ENCODE measurements at places on chromosomes 13 and 19.

DNA sequence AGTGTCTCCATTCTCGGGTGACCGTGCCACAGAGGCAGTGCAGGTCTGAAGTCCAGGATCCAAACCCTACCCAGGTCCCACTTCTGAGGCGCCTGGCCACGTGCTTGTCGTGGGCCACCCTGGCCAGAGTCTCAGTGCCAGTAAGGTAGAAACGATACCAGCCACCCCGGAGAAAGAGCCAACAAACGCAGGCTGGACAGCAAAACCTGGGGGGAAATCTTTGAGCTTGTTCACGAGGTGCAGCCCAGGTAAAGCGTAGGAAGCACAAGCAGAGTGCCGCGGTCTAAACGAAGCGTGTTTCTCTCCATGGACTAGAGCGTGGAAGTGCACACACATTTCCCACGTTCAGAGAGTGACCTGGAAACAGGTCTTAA is 95.6 kb downstream of the ATP11A start:
- peaks cover 20% of the 10 kb centered on the region for H3K4me1 ChIP-seq
- DNase-seq = no peak
- H3K27ac ChIP-seq = no peak overlapping the region
- no peak overlapping the region for H3K4me3 ChIP-seq

DNA sequence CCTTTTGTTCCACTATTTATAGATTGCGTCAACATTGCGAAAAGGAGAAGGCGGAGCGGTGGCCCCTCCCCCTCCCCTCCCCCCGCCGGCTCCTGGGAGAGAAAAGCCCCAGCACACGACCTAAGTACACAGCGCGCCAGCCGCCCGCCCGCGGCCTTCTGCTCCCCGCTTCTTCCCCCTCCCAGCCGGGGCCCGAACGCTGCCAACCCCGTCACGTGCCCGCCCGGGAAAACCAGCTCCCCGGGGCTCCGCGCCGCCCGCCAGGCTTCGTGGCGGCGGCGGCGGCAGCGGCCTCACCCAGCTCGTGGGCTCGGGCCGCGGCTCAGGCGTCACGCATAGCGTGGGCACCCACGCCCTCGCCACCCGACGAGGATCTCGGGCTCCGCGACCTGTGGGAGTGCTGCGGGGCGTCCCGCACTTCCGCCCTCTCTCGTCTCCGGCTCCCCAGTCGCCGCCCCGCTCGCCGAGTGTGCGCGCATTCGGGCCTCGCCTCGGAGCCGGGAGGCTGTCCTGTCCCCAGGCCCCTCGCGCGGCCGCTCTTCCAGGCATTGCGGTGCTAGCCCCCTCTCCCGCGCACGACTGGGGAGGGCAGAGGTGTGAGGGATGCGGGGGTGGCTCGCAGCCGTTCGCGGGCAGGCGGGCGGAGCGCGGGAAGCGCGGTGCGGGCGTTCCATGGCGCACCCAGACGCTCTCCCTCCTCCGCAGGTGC is 110.5 kb downstream of the KCNRG start:
- peaks cover 15% of the 10 kb centered on the region for H3K27me3 ChIP-seq
- peaks cover 37% of the 10 kb centered on the region for H3K4me1 ChIP-seq
- H3K4me3 ChIP-seq = peak overlapping the region; percentile 90
- peak; percentile 90 for DNase-seq
- H3K36me3 ChIP-seq = no peaks in the 10 kb centered on the region
- peak overlapping the region; percentile 86 for H3K27ac ChIP-seq

DNA sequence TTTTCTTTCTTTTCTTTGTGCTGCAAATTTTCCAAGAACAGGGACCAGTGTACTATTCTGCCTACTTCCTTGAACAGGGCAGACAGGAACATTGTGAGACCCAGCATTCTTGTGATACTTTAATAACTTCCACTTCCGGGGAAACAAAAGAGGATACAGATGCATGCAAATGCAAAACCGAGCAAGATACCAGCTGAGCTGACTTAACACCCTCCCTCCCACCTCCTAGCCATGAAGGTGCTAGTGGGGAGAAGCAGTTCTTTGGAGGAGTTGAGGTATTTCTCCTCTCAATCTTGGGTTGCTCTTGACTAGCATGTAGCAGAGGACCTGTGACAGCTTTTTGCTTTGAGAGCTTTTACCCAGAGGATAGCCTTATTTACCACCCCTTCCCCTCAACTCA is 111.2 kb downstream of the KLF5 start:
- no peaks in the 10 kb centered on the region for H3K27me3 ChIP-seq
- H3K4me3 ChIP-seq = no peak overlapping the region
- DNase-seq = no peak
- no peak overlapping the region for H3K27ac ChIP-seq
- no peaks in the 10 kb centered on the region for H3K4me1 ChIP-seq

DNA sequence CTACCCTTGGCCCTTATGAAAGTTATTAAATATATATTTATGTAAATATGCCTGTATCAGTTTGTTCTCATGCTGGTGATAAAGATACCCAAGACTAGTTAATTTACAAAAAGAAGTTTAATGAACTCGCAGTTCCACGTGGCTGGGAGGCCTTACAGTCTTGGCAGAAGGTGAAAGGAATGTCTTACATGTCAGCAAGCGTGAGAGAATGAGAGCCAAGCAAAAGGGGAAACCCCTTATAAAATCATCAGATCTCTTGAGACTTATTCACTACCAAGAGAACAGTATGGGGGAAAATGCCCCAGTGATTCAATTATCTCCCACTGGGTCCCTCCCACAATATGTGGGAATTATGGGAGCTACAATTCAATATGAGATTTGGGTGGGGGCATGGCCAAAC is 506.0 kb upstream of the ATXN8OS start:
- no peak overlapping the region for H3K4me3 ChIP-seq
- H3K36me3 ChIP-seq = peaks cover 4% of the 10 kb centered on the region
- H3K27ac ChIP-seq = no peak overlapping the region
- no peaks in the 10 kb centered on the region for H3K27me3 ChIP-seq
- H3K4me1 ChIP-seq = no peaks in the 10 kb centered on the region
- no peak for DNase-seq

DNA sequence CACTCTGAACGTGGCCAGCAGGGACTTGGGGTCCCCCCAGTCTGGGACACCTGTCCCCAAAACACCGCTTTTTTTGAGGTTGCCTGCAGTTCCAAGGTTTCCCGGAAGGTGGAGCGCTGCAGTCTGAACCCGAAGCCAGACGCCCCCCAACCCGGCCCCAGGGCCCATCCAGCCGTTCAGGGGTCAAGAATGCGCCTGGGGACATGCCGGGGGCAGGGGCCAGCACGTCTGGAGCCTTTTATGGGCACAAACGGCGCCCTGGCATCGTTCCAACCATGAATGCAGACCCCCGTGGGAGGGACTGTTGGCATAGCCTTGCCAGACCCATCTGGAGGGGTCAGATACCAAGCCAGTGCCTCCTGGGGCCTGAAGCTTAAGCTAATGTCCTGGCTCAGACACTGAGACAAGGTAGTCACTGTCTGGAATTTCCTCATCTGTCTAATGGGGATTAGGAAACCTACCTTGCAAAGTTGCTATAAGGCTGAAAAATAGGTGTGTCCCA is 6.9 kb downstream of the S1PR5 start:
- DNase-seq = peak; percentile 63
- no peaks in the 10 kb centered on the region for H3K4me1 ChIP-seq
- H3K4me3 ChIP-seq = no peak overlapping the region
- H3K27me3 ChIP-seq = peaks cover 10% of the 10 kb centered on the region
- H3K36me3 ChIP-seq = peaks cover 5% of the 10 kb centered on the region

DNA sequence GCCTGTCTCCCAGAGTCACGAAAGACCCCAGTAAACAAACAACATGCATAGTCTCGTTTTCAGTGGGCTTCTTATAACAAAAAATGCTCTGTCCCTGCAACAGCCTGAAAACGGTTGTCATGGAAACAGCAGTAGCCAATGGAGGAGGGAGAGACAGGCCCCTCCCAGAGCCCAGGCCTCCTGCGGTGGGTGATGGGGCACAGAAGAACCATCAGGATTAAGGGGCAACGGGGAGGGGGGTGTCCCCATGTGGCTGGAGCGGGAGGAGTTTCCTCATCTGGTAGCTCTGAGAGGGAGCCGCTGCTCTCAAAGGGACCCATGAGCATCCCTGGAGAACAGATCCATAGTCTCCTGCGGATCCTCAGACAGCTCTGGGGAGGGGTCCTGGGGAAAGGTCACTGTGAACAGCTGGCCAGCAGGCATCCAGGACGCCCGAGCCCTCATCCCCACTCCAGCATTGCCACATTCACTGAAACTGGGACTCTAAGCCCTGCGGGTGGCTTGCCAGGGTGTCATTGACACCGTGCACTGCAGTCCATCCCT is 37.5 kb upstream of the PNMA8B start:
- H3K4me3 ChIP-seq = no peak overlapping the region
- H3K27ac ChIP-seq = no peak overlapping the region
- H3K4me1 ChIP-seq = peaks cover 7% of the 10 kb centered on the region
- DNase-seq = no peak
- no peaks in the 10 kb centered on the region for H3K36me3 ChIP-seq

DNA sequence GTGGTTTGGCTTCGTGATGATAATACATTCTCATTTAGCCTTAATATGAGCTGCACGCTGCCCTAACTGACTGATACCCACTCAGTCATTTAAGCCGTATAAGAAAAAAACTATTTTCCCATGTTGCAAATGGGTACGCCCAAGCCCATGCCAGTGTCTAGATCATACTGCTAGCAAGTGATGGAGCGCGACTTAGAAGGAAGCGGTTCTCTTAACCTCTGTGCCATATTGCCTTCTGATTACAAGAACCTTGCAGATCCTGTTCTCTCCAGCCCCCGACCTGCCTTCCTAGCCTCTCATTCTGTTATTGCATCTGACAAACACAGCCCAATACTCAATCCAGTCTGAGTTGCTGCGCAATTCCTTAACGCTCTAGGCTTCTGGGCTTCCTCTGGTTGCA is 603 bp downstream of the GPALPP1 start:
- H3K4me1 ChIP-seq = peaks cover 17% of the 10 kb centered on the region
- H3K27ac ChIP-seq = peak overlapping the region; percentile 56
- peaks cover 2% of the 10 kb centered on the region for H3K27me3 ChIP-seq
- peak overlapping the region; percentile 98 for H3K4me3 ChIP-seq
- no peak for DNase-seq

DNA sequence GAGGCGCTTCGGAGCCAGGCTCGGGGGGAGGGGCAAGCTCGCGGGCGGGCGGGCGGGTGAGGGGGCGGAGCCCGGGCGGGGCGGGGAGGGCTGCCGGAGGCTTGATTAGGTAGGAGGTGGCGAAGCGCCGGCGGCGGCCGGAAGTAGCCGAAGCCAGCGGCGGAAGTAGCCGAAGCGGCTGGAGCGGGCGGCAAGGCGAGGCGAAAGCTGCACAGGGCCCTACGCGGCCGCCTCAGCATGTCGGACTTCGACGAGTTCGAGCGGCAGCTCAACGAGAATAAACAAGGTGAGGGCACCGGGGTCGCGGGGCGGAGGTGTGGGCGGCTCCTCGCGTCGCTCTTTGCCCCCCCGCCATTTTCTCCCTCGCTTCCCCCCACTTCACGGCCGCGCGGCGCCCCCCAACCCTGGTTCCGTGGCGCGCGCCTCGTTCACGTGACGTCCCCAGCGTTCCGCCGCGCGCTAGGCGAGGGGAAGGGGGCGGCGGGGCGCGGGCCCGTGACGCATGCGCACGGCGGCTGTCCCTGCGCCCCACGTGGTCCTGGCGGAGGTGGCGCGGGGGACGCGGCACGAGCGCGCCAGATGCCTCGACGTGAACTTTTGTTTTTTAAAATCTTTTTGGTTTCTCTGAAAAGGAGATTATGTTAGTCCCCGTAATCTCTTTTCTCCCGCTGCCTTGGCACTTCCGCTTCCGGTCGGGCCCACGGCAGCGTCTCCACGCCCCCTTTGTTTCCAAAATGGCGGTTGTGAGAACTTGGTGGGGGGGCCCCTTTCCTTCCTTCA is at the start of gene U2AF2:
Gene U2AF2, plus strand, starts transcription at position 168 of the 780 bp plus-strand sequence. Its CDS starts 70 bp downstream, at position 238.
- peaks cover 11% of the 10 kb centered on the region for H3K27me3 ChIP-seq
- peak within 1 kb of the TSS; percentile 98 for H3K27ac ChIP-seq
- DNase-seq = peak; percentile 98
- H3K36me3 ChIP-seq = no peaks in the 10 kb centered on the region
- H3K4me1 ChIP-seq = peaks cover 20% of the 10 kb centered on the region

DNA sequence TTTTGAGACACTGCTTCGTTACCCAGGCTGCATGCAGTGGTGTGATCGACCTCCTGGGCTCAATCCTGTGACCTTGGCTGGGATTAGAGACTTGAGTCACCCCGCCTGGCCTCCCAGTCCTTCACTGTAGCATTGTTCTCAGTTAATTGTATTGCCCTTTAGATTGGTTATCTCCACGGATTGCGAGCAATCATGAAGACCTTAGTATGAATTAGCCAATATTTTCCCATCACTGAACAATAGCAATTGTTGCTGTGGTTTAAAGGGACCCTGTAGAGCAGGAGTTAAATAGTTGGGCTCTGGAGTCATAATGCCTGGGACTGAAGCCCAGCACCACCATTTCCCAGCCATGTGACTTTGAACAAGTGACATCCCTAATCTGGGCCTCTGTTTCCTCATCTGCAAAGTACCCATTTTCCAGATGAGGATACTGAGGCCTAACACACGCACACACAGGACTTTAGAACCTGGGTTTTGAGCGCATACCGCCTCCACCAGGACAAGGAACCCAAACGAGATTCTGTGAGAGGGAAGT is 8.4 kb downstream of the PPP1R14A start:
- DNase-seq = no peak
- no peak overlapping the region for H3K4me3 ChIP-seq
- H3K27me3 ChIP-seq = peaks cover 27% of the 10 kb centered on the region
- H3K4me1 ChIP-seq = peaks cover 27% of the 10 kb centered on the region
- H3K27ac ChIP-seq = peak overlapping the region; percentile 17

- H3K27ac ChIP-seq = no peak overlapping the region
- no peaks in the 10 kb centered on the region for H3K4me1 ChIP-seq
- DNase-seq = no peak
- no peak overlapping the region for H3K4me3 ChIP-seq
Observed at GRCh38 chr13:101626925-101627555, 174.6 kb downstream of the ITGBL1 start.

- DNase-seq = peak; percentile 55
- peaks cover 6% of the 10 kb centered on the region for H3K36me3 ChIP-seq
- H3K27ac ChIP-seq = no peak overlapping the region
Observed at GRCh38 chr13:30906411-30907051, 460 bp downstream of the MEDAG start.

DNA sequence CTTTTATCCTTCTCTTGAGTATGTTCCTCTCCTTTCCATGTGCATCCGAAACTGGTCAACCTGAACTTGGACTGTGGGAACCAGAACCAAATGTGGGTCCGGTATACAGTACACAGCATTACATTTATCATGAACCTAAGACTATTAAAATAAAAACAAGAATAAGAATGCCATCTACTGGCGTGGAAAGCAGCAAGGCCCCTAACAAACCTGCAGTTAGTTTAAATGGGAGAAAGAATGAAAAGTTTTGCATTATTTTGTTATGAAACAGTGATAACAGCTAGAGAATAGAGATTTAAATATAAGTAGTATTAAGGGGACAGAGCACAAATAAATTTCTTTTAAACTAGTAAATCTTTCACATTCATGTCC is 159.5 kb downstream of the RBM26 start:
- no peaks in the 10 kb centered on the region for H3K27me3 ChIP-seq
- DNase-seq = no peak
- no peaks in the 10 kb centered on the region for H3K4me1 ChIP-seq
- H3K36me3 ChIP-seq = no peaks in the 10 kb centered on the region
- no peak overlapping the region for H3K4me3 ChIP-seq

Measured in glutamatergic neuron (in vitro differentiated cells).